ENCODE measurements at places on chromosomes 4 and X.

DNA sequence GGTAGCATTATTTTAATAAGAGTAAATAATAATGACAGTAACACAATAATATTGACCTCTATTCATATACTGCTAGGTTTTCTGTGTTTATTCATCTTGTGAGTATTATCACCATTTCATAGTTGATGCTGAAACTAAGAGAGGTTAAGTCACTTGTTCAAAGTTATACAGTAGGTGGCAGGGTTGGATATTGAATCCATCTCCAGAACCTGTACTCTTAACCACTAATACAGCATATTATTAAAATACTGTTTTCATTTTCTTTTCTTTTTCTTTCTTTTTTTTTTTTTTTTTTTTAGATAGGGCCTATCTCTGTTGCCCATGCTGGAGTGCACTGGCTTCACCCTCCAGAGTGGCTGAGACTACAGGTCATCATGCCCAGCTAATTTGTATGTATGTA lies 7.1 kb upstream of the ELF2 start:
- peak; percentile 62 for DNase-seq

DNA sequence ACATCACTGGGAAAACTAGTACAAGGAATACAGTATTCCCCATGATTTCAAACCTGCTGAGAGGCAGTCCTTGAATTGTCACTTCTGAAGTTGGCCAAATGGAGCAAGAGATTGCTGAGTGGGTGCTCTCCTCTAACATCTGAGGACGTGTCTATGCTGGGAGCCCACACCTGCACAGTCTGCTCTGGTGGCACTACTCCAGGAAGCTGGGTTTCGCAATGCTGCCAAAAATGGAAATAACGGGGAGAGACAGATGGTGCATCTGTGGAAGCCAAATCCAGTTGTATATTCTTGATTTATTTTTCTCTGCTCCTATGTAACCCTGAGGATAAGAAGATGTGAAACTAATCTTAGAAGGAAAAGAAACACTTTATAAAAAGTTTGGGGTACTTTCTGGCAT lies 240.1 kb upstream of the CTSO start:
- peak; percentile 19 for DNase-seq

GRCh38 chrX:119009071-119009470 lies 34.7 kb downstream of the LONRF3 start:
- DNase-seq = no peak

GRCh38 chr4:128907981-128908380 lies 98.5 kb downstream of the JADE1 start:
- peak; percentile 39 for DNase-seq

- no peak for DNase-seq
Measured at GRCh38 chr4:40800064-40800463, 50.3 kb downstream of the NSUN7 start.

DNA sequence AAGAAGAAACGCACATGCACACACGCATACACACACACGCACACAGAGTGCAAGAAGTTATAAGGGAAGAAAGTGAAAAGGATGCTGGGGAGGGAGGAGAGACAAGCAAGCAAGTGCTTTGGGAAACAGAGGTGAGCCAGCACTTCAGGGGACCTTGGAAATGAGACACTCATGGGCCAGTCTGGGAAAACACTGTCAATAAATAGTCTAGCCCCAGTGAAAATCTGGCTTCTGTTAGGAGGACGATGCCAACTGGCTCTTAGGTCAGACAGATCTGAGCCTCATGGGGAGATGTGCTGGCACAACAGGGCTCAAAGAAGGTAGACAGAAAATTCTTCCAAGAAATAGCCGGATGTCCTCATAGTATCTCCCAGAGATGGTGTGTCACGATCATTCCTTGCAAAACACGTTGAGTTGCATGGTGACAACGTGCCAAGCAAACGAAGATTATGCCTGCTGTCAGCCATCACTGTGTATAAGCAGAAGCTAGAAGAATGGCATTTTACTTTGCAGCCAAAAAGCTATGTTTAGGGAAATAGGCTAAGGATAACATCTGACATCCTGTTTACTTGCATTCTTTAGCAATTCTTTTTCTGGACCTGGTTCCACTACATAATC lies 557 bp upstream of the ARHGEF6 start:
- no peak for DNase-seq

GRCh38 chr4:28518561-28519165 lies 1658.0 kb downstream of the STIM2 start:
- DNase-seq = peak; percentile 50

GRCh38 chr4:27414887-27415731 lies 554.5 kb downstream of the STIM2 start:
- no peak for DNase-seq

- DNase-seq = no peak
Measured at GRCh38 chrX:150478496-150479492, 89.6 kb upstream of the MTM1 start.

- DNase-seq = peak; percentile 24
Measured at GRCh38 chrX:121455890-121456289, 408.5 kb downstream of the GLUD2 start.

- DNase-seq = no peak
Measured at GRCh38 chrX:3178329-3178728, 137.1 kb downstream of the ARSF start.

DNA sequence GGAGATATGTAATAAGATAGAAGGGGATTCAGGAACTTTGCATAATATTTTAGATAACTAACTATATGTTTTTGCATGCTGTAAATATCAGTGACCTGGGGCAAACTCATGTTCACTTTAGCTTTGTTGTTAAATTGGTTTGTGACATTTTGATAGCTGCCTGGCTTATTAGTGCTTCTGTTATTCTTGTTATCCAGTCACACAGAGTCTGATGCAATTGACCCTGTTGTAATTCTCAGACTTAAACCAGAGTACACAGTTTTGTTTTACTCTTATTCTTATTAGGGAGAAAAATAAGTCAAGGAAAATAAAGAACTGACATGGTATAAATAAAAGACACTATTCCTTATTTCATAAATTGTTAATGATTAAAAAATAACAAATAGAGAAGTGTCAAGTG lies 516.7 kb upstream of the SLIT2 start:
- no peak for DNase-seq

- DNase-seq = no peak
Measured at GRCh38 chr4:96698831-96699230, 858.9 kb downstream of the PDHA2 start.

GRCh38 chr4:78971776-78972175 lies 32.5 kb upstream of the PAQR3 start:
- no peak for DNase-seq

- DNase-seq = no peak
Measured at GRCh38 chr4:5472160-5472591, 236.2 kb downstream of the EVC2 start.

GRCh38 chrX:13750204-13750603 lies 15.7 kb downstream of the OFD1 start:
- DNase-seq = peak; percentile 59

DNA sequence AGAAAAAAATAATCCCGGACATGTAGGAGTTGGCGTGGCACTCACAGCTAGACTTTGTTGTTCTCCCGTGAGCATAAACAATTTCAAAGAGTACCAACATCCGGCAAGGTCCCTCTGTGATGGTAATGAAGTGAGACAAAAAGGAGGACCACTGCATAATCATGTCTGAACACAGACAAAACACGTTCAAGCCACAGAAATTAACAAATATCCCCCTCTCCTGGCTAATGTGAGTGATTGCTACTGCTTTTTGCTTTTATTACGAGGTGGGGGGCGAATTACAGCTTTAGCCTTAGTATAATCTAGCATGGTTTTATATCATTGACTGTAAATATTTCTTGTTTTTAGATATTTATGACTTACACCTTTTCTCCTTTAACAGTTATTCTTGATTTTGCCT lies 118.5 kb downstream of the PLS3 start:
- DNase-seq = peak; percentile 30

GRCh38 chr4:10160281-10160856 lies 43.8 kb upstream of the WDR1 start:
- DNase-seq = peak; percentile 24

- no peak for DNase-seq
Measured at GRCh38 chrX:5708251-5708650, 520.4 kb downstream of the NLGN4X start.

- no peak for DNase-seq
Measured at GRCh38 chr4:169988252-169988651, 37.9 kb downstream of the MFAP3L start.

GRCh38 chr4:88659055-88659889 lies 38.4 kb downstream of the NAP1L5 start:
- peak; percentile 87 for DNase-seq

- peak; percentile 43 for DNase-seq
Measured at GRCh38 chr4:5711479-5712184, 631 bp downstream of the EVC start.
